ENCODE measurements at places on chromosomes 5 and 9. TPM values are rescaled to one million over a fixed set of nuclear protein-coding genes. Genes with fewer than 3 reads are reported as not detected.

GRCh38 chr9:133656211-133657119 is 20.3 kb downstream of the DBH start:
- DNase-seq, result no peak

GRCh38 chr5:76547242-76547890 is 75.8 kb downstream of the F2RL2 start:
- no peak for DNase-seq

Gene ANP32B
- 108 TPM for total RNA-seq

DNA sequence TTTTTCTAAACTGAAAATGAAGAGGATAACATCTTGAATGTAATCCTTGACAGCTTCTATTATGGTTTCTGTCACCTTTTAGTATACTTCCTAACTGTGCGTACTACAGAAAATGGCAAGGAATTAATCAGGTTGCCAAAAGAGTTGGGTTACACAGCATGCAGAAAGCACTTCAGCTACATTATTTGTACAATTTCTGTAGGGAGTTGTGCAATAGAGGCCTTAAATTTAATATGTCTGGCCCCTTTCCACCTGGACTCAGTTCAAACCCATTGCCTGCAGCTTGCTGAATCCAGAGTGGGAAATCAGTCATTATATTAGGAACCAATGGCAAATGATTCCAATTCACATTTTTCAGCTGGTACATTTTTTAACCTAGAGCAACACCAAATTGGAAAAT is 549.7 kb downstream of the CSNK1G3 start:
- DNase-seq, result no peak

DNA sequence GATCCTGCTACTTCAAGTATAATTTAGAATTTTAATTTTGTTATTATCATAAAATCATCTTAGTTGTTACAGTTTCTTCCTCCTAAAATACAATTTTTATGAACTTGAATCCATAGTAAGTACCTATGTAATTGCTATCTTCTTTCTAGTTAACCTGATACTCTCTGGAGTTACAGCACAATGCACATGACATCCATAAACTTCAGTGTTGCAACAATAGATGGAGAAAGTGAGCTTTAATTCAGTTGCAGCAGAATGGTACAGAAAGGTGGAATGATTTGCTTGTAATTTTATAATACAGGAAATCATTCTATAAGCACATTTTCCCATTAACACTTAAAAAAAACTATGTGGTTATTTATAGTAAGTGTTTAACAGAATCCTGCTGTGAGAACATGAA is 372.0 kb downstream of the CDH9 start:
- no peak for DNase-seq

- DNase-seq, result no peak
Measured at GRCh38 chr5:11700391-11700790, 203.9 kb downstream of the CTNND2 start.

Gene C9orf153
- total RNA-seq, result 0.27 TPM

Gene RNF208
- 24.8 TPM for total RNA-seq

Gene FAM221B
- not detected for total RNA-seq

Gene FIBCD1
- not detected for total RNA-seq

GRCh38 chr5:138905541-138905940 is 30.4 kb upstream of the LRRTM2 start:
- no peak for DNase-seq

DNA sequence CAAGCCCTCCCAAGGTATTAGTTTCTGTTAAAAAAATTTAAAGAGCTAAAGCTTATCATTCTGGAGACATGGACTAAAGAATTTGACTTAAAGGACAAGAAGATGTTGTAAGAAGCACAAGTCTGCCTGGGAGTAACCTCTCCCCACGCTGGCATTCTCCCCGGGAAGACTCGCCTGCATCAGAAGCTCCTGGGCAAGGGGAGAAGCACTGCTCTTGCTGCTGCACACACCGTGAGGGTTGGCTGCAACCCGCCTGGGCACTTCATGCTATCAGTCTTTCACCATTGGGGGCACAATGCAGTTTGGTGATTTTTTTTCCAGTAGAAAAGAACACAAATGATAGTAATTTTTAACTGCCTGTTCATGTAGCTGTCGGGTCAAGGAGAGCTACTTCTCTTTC is 192.5 kb upstream of the PANK3 start:
- no peak for DNase-seq

Gene MTAP
- 48.1 TPM for total RNA-seq

GRCh38 chr9:106745457-106745856 is 117.5 kb upstream of the ZNF462 start:
- no peak for DNase-seq

GRCh38 chr5:145801195-145801594 is 33.9 kb downstream of the PRELID2 start:
- no peak for DNase-seq

- no peak for DNase-seq
Measured at GRCh38 chr5:43038496-43038989, 1.6 kb downstream of the ANXA2R start.

GRCh38 chr5:165559645-165560044 is 2054.2 kb downstream of the MAT2B start:
- no peak for DNase-seq

GRCh38 chr5:102922111-102922720 is 167.1 kb downstream of the PAM start:
- DNase-seq, result no peak

Gene IFNB1
- total RNA-seq, result not detected

Gene PCDHGA7
- total RNA-seq, result 4.2 TPM

GRCh38 chr9:129038109-129038852 is 1.9 kb downstream of the MIGA2 start:
- no peak for DNase-seq

Gene LHX3
- 0.81 TPM for total RNA-seq

GRCh38 chr5:127887282-127887681 is 184.1 kb downstream of the CCDC192 start:
- DNase-seq, result no peak

GRCh38 chr9:87663556-87663955 is 62.4 kb upstream of the CTSL start:
- DNase-seq, result no peak

DNA sequence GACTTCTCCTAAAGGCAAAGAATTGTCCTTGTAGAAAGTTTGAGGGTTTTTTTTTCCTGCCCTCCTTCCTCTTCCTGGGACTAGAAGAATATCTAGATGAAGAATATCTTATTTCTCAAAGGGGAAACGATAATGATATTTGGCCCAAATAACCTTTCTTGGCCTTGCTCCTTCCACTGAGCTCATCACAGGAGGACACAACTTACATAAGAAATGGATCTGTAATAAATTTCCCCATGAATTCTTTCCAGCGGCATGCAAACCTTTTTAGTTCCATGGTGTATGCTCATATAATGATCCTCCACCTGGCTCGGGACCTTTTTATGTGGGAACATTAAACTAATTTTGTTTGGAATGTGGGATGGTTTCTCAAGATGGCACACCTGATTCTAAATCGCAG is 304.4 kb downstream of the DMRT2 start:
- no peak for DNase-seq

GRCh38 chr5:62701036-62701435 is 122.4 kb downstream of the LRRC70 start:
- no peak for DNase-seq

Gene CCNO
- not detected for total RNA-seq

GRCh38 chr9:75235632-75236031 is 147.3 kb downstream of the OSTF1 start:
- DNase-seq, result no peak

Gene EPB41L4A
- total RNA-seq, result 125 TPM

- DNase-seq, result no peak
Measured at GRCh38 chr5:36728697-36729543, 122.5 kb downstream of the SLC1A3 start.

DNA sequence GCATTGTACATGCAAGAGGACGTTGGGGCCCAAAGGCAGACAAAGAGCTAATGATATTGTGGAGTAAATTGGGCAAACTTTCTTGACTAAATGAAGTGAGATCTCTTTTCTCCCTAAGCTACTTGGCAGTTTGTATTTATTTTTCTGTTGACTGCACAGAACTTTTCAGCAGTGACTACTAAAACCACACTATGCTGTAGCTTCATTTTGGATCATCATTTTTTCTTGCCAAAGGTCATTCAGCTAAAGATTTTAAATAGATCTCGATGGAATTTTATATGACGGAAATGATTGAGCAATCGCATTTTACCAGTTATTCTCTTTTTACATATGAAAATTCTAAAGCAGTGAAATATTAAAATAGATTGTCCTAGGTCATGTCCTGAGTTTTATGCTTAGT is 286.1 kb upstream of the ACTBL2 start:
- DNase-seq, result no peak

- DNase-seq, result peak; percentile 14
Measured at GRCh38 chr5:85334-85995, 6.5 kb upstream of the PLEKHG4B start.

DNA sequence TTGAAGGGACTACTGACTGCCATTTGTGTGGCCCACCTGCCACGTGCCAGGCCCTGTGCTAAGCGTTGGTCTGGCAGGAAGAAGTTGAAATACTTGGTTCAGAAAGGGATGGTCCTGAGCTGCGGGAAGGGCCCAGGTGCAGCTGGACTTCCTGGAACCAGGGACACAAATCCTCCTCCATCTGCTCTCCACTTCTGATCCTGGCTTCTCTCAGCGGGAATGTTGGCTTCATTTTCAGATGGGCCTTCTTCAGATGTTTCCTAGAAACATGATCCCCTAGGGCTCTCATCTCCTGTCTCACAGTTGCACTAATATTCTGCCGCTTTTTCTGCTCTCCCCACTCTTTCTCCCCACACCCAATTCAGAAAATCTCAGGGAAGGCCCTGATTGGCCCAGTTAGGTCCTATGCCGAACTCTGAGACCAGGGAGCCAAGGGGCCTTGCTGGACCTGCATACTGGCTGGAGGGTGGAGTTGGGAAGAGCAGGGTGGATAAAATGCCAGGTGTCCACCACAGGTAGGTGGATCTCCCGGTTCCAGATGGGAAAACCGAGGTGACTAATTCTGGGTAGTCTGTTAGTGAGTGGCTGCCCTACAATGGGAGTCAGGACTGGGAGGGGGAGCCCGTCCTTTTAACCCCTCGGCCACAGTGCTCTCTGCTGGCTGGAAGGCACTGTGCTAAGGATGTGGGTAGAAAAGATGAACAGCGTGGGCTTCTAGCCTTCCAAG is 19.4 kb downstream of the PSAT1 start:
- no peak for DNase-seq

All from glutamatergic neuron (in vitro differentiated cells).